ENCODE measurements at places on chromosomes 1 and 21.

GRCh38 chr1:207514890-207515289 is 18.9 kb downstream of the CR1 start:
- no peak for DNase-seq

DNA sequence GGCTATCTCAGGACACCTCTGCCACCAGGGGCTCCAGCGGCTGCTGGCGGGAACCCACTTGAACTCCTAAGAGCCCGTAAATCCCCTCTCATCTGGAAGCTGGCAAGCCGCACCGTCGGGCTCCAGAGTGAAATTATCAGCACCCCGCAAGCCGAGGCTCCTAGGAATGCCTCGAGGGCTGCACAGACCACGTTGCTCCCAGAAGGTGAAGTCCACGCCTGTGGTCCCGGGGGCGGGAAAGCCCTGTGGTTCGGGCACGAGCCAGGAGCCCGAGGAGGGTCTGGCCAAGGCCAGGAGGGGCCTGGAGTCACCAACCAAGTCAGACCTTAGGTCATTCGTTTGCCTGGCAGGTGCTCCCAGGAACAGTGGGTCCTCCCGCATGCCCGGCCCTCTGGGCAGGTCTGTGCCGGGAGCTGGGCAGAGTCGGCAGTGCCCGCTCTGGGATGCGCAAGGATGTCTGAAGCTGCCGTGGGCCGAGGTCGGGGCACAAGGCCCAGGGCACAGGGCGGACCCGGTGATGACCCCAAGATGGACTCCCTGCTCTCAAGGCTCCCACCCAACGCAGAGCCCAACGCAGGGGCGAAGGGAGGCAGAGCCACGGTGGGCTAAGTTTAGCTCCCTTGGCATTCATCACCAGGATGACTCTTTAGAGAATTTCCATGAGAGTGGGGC is 8.9 kb downstream of the ACTRT2 start:
- no peak for DNase-seq

DNA sequence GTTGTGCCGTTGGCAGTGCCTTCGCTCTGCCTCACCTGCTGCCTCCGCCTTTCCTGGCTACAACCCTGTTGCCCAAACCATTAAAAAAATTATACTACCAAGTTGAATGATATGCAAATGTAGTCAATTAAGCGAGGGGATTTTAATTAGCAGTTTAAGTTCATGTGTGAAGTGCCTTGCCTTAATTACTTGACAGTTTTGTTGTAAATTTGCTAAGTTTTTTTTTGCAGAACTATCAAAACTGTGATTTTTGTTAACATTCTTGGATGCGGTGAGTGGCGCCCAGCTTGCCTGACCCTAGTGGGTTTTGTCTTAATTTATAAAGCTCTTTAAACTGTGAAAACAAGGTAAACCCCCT is 10.9 kb downstream of the SKI start:
- DNase-seq: no peak

DNA sequence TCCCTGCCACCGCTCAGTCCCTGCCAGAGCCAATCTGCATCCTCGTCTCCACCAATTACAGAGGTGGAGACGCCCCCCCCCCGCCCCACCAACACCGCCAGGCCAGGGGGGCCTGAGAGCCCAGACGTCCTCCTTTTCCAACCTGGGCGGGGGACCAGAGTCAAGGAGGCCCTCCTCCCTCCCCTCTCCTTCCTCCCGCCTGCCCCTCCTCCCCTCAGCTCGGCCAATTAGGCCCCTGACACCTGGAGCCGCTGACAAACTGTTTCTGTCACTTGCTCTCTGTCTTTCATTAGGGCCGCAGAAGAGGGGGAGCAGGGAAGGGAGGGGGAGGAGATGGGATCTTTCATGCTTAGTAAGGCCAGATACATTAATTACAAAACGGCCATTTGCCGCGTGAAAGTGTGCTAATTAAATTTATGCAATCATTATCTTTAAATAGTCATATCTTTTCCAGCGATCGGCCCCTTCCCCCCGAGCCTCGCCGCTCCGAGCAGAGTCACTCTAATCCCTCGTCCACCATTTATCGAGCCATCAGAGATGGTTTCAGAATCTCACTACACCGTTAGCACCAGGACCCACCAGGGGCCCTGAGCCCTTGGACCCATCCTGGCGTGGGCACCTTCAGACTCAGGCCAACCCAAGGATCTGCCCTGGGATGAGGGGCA is 94.7 kb downstream of the PAX7 start:
- DNase-seq: no peak

DNA sequence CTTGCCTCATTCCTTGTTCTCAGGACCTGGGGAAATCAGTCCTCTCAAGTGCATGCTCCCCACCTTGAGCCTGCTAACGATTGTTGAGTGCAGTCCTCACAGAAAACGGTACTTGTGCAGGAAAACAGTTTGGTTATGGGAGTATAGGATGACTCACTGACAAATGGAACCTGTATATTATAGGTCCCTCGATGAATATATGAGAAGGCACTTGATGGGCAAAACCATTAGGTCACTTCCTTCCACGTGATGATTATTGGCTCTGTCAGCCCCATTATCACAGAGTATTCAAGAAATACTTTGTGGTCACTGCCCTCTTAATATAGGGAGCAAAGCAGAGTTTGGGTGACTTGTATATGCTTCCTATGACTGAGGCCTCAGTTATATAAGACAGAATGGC is 6.2 kb downstream of the CCDC17 start:
- peak; percentile 28 for DNase-seq

DNA sequence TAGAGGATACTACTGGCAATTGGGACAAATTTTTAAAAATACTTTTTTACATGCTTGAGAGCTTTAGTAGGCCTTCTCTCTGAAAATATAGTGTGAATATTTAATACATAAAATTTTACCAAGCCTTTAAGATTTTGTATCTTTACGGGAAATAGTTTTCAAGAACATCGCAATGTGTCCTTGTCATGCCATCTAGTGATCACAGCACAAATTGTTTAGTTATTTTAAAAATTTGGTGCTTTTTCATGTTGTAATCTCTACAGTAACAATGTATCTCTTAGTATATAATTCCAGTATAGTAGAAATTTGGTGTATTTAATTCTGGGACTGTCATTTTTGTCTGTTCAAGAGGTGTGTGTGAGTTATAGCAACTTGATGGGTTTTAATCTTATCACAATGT is 6.7 kb downstream of the CDC7 start:
- no peak for DNase-seq

DNA sequence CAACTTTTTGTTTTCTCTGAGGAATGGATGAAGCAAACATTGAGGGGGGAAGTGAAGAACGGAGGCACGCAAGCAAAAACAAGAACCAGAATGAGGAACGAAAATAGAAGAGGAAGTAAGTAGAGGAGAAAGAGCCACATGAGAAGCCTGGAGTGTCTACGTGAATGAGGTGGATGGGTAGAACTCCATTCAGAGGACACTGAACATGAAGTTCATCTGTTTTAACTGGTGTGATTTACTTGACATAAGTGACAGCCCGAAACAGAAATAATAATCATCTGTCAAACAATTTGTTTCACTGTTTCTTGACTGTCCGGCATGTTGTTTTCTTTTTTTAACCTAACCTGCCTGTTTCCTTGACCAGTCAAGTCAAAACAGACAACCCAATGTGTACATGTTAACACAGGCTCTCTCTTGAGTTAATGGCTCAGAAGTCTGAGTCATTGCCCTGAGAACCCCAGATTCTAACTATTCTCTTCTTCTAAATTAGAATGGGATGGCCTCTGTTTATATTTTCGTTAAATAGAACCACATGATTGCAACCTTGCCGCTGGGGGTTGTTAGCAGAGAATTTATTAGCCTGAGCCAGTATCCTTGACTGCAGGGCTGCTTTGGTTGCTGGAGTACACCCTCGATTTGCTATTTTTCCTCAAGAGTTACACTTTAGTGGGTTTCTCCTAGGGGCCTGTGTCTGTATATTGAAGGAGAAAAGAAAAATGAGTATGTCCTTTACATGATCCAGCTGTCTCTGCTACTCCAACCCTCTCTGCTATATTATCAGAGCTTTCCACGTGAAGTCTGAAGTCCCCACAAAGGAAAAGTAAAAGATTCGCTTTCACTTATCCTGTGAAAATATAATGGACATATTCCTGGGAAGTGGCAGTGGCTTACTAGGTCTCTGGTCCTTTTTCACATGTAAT is 151.7 kb downstream of the ZC3H11B start:
- peak; percentile 66 for DNase-seq

- DNase-seq: peak; percentile 52
Measured at GRCh38 chr1:77954521-77954920, 24.4 kb downstream of the FUBP1 start.

GRCh38 chr1:14661222-14661621 is 62.7 kb downstream of the KAZN start:
- peak; percentile 2 for DNase-seq

- no peak for DNase-seq
Measured at GRCh38 chr1:111894497-111894896, 95.0 kb downstream of the KCND3 start.

GRCh38 chr1:81873946-81874345 is 73.2 kb downstream of the ADGRL2 start:
- DNase-seq: peak; percentile 14

DNA sequence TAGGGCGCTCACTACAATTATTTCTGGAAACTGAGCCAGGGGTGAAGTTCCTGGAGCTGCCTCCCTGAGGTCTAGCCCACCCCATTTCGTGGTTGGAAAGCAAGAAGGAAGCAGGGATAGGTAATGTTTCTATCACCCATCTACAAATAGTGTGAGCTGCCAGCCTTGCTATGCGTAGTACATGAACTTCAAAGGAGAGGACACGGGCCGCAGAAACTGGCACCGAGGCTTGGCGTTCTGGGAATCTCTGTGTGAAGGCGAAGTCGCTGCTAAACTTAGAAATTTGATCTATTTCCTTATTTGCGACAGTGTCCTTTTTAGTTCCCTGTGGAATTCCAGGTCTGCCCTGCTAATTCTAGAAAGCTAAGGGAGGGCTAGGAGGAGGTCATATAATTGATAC is 49.6 kb upstream of the NTPCR start:
- DNase-seq: no peak

DNA sequence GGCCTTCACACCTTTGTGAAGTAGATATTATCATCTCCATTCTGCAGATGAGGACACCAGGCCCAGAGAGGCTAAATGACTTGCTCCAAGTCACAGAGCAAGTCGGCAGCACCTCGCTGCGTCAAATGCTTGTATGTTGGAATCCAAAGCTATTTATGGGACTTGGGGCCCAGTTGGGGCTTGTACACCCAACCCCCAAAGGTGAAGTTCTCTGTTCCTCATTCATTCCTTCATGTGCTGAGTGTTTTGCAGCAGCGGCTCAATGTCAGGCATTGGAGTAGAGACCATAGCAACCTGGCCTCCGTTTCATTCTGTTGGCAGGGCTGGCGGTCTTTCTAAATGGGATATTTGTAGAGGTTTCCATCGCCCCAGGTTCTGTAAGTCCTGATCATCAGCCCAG is 113.4 kb upstream of the SLC25A33 start:
- DNase-seq: no peak

DNA sequence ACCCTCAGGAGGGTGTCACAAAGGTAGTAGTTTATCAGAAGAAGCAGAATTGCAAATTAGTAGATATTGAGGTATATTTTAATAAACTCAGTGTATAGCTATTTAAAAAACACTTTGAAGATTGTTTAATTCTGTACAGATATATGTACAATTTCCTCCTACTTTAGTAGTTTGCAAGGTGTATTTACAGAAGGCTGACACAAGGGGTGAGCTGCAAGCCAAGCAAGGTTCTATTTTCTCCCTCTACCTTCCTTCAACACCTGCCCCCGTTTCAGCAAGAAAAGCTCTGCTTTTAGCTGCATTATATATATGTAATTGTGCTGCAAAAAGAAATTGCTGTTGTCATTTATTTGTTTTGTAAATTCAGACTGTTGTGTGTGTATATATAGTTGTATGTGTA is 674.2 kb upstream of the PKN2 start:
- no peak for DNase-seq

DNA sequence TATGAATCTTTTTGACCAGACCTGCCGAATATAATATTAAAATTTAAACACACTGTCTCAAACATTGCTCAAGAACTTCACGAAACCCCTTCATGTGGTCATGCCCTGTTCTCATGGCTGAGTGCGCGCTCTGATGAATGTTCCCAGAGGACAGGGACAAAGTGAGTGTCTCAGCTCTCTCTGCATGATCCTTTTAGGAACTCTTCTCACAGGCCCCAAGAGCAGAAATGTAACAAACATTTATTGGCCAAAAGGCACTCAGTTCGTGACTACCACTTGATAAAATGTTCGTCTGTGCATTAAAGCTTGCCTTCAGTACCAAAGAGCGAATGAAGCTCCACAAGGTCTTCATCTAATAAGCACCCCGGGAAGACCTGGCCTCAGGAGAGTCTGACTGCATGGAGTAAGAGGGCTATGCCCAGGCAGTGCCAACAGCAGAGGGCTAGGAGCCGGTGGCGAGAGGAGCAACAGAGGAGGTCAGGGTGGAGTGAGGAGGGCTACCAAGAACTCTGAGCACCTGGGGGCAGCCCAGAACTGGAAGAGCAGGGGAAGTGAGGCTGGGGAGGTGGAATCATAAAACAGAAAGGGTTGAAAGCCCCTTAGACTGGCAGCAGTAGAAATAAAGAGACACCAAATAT is 171.1 kb downstream of the RHOU start:
- DNase-seq: no peak

DNA sequence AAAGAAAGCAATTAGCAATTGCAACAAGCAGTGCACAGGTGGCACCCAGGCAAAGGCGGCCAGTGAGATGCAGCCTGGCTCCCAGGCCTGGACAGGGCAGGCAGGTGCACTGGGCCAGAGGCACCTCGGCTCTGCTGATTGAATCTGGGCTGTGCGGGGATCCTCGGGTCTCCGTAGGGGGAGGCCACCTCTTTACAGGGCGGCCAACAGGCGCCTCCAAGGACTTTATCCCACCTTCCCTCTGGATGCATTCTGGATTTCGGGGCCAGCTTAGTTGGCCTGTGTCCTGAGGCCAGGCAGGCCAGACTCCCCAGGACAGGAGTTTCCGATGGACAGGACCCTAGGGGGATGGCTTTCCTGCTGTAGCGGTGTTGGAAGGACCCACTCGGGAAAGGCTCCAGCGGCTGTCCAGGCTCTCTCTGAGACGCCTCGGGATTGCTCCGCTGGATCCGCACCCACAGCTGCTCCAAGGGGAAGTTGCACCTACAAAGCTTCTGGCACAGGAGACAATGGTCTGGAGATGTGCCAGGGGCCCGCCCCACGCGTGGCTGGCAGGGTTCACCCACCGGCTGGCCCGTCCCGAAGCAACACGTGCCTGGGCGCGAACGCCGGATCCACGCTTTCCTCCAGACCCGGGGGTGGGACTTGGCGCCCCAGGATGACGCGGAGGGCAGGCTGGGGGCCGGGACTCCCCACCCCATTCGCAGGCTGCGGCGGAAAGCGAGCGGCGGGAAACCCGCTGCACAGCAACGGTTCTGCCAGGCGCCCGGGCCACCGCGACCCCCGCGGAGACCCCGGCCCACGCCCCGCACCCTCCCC is 810 bp downstream of the SLC19A1 start:
- peak; percentile 57 for DNase-seq

GRCh38 chr1:207502726-207503125 is 6.8 kb downstream of the CR1 start:
- DNase-seq: no peak

GRCh38 chr1:217342105-217342504 is 288.8 kb downstream of the GPATCH2 start:
- no peak for DNase-seq
